ENCODE measurements at places on chromosomes 7 and 10.

DNA sequence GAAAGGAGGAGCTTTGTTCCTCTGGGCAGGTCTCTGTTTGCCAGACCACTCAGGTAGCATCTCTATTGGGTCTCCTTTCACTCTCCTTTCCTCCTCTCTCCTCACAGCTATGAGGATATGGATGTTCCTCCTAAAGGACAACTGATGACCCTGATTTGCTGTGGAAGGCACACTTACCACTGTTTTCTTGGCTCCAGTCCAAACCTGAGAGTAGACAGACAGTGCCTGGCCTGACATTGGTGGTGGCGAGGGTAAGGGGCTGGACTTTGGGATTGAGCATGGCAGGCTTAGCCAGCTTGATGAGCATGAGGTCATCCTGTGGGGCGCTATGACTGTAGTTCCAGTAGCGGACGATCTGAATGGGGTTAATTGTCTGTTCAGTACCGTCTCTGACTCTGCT is 3.6 kb downstream of the PRSS37 start:
- no peak for DNase-seq

DNA sequence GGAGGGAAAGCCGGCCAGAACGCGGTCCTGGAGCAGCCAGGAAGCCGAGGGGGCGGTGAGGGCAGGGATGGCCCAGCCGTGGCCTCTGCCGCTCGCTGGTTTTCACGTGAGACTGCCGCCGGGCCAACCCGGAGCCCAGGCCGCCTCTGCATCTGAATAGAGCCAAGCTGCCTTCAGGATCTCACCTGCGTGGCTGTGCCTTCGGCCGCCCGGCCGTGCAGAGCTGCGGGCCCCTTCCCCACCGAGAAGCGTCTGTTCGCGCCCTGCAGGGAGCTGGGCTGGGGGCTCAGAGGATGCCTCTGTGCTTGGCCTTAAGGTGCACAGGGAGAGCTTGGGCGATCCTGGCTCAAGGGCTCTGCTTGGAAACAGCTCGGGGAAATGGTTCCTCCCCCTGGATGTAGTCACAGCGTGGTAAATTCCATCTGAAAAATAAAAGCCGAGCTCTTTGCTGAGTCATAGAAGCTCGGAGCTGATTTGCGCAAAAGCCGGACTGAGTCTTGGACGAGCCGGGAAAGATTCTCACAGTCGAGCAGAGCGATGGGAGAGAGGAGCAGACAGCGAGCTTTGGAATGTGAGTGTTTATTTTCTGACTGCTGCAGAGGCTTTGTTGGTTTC is at the start of gene JAKMIP3:
Gene JAKMIP3 (plus strand): TSS at position 456 of the 615 bp plus-strand sequence. CDS start 38,863 bp downstream, outside the sequence.
- DNase-seq, result no peak

DNA sequence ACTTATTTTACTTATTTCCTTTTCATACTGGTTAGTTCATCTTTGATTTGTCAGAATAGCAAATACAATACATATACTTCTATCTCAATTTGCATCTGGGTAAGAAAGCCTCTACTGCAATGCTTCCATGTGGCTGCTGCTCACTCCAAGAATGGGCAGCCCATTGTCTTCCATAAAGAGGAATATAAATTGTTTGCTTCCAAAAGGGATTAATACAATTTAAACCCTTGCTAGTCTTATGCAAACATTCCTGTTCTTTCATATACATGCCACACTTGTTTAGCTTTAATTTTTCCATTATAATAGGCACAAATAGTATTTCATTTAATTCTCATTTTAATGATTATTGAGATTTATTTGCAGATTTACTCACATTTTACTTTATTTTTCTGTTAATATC is 555.4 kb upstream of the POM121L12 start:
- DNase-seq, result no peak

DNA sequence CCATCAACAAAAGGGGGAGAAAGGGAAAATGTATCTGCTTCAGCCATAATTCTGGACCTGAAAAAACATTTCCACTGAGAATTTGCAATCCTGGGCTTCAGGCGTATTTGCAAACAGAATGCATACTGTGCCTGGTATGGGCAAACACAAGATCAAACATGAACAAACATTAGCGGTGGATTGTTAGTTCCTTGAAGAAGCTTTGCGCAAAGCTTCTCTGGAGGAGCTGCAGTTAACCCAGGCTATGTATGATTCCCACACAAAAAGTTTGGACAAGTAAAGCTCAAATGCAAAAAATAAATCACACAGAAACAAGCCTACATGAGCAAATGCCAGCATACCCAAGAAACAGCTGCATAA is 20.4 kb upstream of the HILPDA start:
- DNase-seq, result no peak

DNA sequence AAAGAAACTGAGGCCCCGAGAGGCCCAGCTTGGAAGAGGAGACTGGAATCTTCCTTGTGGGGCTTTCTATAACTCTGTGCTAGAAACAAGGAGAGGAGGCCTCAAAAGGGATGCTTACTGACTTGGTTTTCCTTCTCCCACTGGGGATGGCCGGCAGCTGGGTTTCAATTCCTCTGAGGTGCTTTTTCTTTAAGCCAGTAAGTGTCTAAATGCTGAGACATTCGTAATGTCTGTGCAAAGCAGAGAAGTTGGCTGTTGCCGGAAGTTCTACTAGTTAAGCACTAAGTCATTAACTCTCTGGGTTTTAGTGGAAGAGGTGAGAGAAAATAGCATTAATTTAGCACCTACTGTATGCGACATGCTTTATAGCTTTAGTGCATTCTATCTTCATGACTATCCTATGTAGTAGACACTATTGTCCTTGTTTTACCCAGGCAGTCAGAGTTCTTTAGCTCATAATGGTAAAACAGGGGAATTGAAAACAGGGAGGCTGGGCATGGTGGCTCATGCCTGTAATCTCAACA is 135.2 kb downstream of the RGS10 start:
- DNase-seq, result no peak

DNA sequence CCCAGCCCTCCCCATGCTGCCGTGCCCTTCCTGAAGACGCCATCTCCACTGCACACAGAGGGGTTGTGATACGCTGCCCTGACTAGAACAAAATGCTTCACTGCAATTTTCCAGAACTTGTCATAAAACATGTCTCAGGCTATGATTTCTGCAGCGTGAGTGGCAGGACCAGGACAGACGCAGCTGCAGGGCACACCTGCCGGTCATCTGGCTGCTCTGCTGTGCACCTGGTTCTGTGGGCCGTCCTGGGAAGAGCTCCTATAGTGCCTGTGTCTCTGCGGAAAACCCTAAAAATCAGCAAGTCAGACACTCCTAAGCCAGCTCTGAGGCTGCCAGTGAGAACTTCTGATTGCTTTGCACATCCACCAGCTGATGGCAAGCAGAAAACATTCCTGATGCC is 39.7 kb upstream of the DIP2C start:
- no peak for DNase-seq

- DNase-seq, result no peak
Observed at GRCh38 chr10:12241810-12242529, 46.0 kb downstream of the CDC123 start.

GRCh38 chr7:23404546-23405239 is 65.6 kb downstream of the IGF2BP3 start:
- DNase-seq, result no peak

DNA sequence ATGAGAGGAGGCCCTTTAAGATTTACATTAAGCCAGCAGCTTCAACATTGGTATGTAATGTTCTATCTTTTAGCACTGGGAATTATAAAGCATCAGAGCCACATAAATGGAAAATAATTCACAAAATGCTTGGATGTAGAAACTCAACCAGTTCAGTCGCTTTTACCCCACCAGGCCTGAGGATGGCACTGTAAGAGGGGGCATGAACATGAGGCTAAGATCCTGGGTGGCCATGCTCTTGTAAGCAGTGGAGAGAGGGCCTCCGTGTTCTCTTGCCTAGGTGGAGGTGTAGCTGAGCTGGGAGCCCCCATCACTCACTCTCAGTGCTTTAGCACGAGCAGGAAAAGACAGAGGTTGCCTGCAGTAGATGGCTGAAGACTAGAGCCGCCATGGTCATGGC is 238.8 kb downstream of the FANK1 start:
- no peak for DNase-seq

GRCh38 chr10:100733329-100733728 is 12.1 kb upstream of the PAX2 start:
- no peak for DNase-seq

DNA sequence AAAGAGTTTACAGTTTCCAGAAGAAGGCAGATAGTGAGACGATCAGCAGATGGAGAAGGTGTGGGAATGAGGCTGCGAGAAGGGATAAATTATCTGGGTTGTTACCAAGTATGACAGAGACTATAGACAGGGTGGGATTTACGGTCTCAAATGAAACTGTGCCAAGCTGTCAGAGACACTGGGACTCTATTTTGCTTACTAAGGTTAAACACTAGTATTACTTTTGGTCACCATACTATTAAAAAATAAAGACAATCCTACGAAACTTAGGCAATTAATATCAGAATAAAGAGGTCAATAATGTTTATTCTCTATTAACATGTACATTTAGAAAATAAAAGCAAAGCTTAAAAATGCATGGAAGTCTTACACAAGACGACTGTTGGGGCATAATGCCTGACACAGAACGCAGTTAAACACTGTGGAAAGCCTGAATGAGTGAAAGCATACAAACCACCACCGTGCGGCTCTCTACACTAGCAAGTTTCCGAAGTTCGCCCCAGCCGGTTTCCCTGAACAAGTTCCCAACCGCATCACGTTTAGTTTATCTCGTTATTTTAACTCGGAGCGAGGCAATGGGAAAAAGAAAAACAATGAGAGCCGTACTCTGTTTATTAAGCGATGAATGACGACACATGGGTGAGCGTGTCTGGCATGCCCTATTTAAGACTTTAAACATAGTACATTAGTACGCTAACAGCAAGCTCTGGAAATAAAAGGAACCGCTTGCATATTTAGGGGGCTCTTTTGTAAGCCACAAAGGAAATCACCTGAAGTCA is 909 bp upstream of the CC2D2B start:
- DNase-seq, result no peak

DNA sequence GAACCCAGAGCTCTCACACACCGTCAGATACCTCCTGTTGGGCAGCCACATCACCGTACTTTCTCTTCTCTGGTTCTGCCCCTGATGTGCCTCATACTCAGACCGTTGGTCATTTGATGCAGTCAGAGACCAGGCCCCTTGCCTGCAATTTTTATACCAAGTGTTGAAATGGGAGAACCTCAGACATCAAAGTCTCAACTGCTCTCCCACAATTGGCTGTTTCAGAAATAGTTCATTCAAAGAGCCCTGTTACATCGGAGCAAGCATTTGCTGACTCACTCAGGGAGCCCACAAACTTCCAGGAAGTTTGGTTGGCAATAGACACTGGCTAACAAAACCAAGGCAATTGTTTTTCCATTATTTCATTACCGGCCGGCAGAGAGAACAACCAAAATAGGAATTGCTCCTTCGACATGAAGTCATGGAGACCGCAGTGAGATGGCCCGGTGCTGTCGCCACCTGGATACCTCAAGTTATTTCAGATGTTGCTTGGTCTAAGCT is 33.5 kb upstream of the ADAM12 start:
- no peak for DNase-seq

- DNase-seq, result no peak
Observed at GRCh38 chr10:104099269-104099668, 13.6 kb upstream of the COL17A1 start.

DNA sequence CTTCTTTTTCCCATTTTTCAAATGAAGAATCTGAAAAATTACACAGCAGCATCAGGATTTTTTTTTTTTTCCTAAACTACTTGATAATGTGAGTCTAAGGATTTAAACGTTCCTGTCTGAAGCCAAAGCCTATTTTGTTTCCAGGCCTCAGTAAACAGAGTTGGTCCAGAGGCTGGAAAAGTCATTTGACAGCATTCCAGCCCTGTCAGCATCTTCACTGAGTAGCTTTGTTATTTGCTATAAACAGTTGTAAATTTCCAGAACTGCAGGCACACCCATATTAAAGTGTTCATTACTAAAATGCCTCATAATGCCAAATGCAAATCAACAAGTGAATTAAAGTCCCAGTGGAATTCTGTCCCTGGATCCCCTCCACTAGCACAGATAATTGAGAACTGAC is 35.5 kb upstream of the KMT2E start:
- no peak for DNase-seq

- DNase-seq, result no peak
Observed at GRCh38 chr7:38052786-38053185, 125.3 kb upstream of the STARD3NL start.

DNA sequence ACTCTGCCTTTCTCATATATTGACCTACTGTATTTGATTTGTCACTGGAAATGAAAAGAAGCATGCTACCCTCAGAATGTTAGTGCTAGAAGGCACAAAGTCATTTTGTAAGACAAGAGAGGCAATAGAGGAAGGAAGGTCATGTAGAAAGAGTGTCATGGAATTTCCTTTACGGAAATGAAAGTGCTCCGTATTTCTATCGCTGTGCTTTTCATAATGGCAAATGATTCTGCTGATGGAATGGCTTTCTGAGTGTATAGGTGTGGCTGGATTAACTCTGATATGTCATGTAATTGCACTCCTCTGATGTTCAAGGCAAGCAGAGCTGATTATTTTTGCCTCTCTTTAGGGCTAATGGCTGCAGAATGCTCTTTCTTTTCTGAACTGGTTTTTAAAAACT is 15.5 kb upstream of the STEAP4 start:
- DNase-seq, result no peak

DNA sequence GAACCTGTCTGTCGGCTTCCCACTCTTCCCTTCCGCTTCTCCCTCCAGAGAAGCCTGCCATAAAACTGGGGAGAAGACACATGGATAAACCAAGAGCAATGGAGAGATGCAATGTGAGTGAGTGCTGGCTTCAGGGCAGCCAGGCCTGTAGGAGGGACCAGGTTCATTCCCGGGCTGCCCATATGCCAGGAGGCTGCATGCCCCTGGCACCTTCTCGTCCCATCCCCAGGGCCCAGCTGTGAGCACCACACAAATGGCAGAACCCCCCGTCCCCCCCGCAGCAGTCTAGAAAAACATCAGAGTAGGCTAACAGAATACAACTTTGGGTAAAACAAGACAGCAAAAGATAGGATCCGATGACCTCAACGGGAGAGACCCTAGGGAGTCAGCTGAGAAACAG is 341.3 kb upstream of the SHH start:
- no peak for DNase-seq

GRCh38 chr10:13106387-13107045 is 6.6 kb downstream of the OPTN start:
- no peak for DNase-seq

GRCh38 chr10:122019414-122019975 is 30.5 kb downstream of the TACC2 start:
- no peak for DNase-seq

GRCh38 chr7:47614450-47614849 is 32.5 kb upstream of the TNS3 start:
- DNase-seq, result no peak

DNA sequence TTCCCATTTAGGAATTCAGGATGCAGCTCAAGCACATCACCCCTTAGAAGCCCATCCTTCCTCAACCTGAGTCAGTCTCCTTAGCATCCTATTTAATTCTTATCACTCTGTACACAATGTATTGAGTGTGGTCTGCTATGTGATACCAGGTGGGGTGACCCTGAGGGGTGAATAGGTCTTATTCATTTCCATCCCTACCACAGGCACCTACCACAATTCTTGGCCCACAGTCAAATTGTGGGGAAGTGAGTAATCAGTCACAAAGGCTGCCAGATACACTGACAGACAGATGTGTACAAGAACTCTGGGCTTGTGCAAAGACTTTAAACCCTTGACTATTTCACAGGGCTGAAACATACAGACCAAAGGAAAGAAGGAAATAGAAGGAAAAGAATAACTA is 560.5 kb downstream of the PARD3 start:
- no peak for DNase-seq

Measured in NCI-H1417 treated with DMSO at 0.1 percent for 48 hours (cell line).